ENCODE measurements at places on chromosomes 4 and X.

DNA sequence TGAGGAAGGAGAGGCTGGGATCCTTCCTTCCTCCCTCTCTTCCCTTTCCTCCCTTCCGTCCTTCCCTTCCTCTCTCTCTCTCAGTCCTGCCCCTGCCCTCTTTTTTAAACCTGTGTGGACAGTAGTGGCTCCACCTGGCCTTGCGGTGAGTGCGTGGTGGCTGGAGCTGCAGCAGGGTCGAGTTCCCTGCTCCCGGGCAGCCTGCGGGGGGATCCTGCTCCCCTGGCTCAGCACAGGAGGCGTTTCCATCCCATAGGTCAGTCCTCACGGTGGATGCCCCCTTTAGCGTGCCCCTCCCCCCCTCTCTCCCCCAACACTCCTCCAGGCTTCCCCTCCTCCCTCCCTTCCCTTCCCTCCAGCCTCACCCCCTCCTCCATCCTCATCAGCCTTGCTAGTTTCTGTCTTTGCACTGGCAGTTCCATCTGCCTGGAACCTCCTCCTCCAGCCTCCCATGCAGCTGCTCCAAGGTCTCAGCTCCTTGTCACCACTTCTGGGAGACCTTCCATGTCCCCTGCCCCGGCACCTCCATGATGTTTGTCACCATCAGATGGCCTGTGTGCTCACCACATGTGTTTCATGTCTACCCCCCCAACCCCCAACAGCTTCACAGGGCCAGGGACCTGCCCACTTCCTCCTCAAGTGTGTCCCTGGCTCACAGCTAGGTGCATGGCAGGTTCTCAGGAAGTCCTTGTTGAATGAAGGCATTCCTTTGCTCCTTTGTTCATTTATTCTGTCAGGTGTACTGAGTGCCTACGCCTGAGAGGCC lies 68.4 kb downstream of the PSAPL1 start:
- no peak for DNase-seq

DNA sequence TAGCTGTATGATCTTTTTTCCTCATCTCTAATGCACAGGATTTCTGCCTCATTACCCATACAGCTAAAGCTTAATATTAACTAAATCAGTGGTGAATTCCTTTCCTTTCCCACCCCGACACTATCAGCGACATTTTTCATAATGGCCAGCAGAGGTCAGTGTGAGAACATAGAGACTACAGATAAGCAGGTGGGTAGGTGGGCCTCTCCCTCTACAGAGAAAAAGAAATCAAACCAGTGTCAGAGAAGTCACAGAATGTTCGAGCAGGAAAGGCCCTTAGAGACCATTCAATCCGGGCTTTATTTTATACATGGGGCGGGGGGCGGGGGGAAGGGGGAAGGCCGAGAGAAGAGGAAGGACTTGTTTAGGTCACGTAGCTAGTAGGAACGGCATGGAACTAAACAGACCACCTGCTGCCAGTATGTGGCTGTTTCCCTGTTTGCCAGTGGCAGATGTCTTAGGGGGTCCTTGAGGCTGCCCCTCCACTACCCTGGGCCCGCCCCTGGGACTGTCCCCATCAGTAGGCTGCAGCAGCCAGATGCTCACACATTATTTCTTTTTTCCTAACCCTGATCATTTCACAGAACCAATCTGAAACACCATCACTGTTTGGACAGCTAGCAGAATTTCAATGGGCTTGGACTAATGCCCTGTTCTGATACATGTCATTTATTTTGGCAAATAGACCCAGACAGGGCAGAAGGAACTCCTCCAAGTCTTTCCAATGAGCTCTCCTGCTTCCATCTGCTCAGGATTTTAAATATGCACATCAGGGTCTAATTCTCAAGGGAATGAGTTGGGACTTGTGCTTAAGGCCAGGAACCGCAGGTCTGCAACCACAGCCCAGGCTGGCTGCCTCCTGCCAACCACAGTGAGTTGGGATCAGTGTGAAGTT lies 133.4 kb downstream of the ATG4A start:
- DNase-seq, result no peak

- DNase-seq, result no peak
Observed at GRCh38 chr4:99088023-99088449, 552 bp downstream of the ADH5 start.

- DNase-seq, result no peak
Observed at GRCh38 chr4:173731257-173731656, 201.2 kb upstream of the HAND2 start.

DNA sequence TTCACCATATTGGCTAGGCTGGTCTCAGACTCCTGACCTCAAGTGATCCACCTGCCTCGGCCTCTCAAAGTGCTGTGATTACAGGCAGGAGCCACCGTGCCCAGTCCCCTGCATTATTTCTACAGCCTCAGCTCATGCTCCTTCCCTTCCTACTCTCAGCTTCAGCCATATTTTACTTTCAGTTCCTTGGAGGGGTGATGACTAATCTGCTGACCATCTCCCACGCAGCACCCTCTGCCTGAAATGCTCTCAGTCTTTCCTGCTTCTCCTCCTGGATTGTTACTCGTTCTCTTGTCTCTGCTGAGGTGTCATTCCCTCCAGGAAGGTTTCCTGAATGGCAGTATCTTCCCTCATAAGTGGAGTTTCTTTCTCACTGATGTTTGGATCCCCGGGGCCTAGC lies 63.3 kb downstream of the MOSPD2 start:
- no peak for DNase-seq

GRCh38 chr4:146346276-146346675 lies 131.9 kb downstream of the REELD1 start:
- DNase-seq, result no peak

- no peak for DNase-seq
Observed at GRCh38 chrX:31921236-31921635, 849.4 kb upstream of the FTHL17 start.

DNA sequence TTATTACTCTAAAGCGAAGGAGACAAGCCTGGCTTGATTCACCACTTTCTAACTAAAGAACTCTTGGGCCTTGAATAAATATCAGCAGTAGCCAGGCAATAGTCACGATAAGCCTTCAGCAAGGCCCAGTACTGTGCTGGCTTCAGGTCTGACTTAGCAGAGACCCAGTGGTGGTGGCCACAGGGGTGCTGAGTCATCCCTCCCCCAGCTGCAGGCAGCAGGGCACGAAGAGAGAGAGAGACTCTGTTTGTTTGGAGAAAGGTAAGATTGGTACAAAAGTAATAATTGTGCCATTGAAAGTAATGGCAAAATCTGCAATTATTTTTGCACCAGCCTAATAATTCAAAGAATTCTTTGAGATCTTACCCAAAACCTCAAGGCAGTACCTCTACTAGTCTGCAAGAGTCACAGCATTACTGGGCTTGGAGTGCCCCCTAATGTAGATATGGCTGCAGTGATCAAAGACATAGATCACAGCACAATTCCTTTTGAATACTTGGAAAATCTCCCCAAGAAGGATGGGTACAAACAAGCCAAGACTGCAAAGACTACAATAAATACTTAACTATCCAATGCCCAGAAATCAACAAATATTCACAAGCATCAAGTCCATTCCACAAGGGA lies 159.5 kb upstream of the USP38 start:
- no peak for DNase-seq

DNA sequence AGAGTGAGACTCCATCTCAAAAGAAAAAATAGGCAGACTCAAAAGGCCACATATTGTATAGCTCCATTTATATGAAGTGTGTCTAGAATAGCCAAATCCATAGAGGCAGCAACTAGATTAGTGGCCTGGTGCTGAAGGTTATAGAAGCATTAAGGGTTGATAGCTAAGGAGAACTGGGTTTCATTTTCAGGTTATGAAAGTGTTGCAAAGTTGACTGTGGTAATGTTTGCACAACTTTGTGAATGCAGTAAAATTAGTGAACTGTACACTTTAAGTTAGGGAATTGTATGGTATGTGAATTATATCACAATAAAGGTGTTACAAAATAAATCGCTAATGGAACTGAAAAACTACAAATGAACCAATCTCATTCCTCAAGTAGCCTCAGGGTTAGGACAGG lies 28.3 kb downstream of the TXLNG start:
- no peak for DNase-seq

GRCh38 chr4:151239608-151240007 lies 37.4 kb upstream of the PRSS48 start:
- no peak for DNase-seq

DNA sequence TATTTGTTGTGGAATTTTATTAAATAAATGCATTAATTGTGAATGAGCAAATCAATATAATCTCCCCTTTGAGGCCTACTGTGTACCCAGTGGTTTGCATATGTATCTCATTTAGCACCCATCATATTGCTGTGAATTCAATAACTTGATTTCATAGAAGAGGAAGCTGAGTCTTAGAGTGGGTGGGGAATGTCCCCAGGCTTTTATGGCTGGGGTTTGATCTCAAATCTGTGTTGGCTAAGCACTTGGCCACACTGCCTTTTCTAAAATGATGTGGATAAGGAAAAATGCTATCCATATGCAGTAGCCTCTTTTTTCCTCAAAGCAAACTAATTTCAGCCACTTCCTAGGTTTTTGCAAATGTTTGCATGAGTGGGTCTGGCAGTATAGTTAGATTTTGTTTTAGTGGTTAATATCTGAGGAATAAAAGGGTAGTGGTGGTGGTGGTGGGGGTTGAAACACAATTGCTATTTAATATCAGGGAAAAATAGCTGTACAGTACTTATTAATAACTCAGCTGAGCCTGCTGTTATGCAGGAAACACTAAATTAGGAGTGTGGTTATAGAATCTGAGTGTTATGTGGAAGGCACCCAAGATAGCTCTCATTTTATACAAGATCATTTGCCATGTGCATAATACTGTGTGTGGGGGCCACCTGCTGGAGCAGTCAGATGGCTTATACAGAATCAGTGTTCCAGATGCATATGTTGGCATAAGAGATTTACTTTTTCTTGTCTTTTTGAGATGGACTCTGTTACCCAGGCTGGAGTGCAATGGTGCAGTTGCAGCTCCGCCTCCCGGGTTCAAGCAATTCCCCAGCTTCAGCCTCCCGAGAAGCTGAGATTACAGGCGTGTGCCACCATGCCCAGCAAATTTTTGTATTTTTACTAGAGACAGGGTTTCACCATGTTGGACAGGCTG lies 108.0 kb downstream of the TMEM131L start:
- peak; percentile 62 for DNase-seq

DNA sequence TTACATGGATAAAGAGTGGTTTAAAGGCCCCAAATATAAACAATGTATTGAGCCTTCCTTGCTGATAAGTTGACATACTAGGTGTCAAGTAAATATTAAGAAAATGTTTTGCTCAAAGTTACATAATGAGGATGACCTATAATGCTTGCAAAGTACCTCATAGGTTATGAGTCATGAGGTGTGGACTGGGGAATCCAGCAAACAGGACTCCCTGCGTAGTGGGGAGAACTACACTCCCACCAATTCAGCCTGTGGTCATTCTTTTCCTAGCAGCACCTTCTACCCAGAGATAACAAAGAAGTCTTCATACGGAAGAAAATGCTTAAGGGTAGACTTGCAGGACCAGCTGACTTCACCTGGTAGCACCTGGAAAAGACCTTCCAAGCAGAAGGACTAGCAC lies 418.9 kb upstream of the CPEB2 start:
- no peak for DNase-seq

- DNase-seq, result no peak
Observed at GRCh38 chr4:11209826-11210225, 218.9 kb downstream of the HS3ST1 start.

DNA sequence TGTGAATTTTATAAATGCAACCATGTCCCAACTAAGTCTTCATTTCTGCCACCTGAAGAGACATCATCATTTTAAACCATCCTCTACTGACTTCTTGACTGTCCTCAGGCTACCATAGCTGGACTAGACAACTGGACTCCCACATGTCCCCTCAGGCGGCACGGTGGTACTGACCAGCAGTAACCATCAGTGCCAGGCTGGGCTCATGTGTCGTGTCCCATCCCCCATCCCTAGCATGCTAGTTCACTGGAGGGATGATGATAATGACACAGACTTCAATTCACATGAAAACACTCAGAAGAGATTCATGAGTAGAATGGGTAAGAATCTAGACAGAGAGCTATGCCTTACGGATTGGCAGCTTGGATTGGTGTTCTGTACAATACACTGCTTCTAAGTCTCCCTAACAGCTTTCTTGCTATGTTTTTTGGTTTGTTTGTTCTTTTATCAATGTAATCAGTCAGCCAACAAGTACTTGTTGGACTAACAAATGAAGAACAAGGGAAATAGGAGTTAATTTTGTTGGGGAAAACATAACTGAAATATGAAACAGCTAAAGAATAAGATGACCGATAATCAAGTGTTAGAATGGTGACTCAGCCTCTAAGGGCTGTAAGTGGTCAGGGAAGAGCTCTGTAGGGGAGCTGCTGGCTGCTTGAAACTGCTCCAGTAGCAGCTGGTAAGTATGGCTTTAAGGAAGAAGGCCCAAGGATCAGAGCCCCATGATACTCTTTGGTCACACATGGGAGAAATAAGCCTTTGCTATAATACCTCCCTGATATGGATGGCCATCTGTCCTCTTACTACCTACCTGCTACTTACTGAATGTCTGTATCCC lies 10.3 kb downstream of the ZDHHC9 start:
- DNase-seq, result no peak

DNA sequence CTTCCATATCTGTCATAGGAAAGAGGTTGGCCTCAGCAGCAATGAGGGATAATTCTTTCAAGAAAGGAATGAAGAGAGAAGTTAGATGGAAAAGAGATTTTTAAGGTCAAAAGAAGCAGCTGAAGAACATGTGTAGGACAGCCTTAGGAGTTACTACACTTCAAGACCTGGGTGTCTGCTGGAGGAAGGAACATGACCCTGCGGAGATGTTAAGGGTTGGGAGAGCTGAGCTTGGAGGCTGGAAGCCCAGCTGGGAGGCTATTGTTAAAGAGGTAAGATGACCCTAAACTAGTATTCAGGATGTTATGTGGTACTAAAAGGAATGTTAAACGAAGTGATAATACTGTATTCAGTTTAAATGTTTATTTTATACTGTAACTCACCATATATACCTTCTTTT lies 15.0 kb downstream of the HADH start:
- DNase-seq, result no peak

DNA sequence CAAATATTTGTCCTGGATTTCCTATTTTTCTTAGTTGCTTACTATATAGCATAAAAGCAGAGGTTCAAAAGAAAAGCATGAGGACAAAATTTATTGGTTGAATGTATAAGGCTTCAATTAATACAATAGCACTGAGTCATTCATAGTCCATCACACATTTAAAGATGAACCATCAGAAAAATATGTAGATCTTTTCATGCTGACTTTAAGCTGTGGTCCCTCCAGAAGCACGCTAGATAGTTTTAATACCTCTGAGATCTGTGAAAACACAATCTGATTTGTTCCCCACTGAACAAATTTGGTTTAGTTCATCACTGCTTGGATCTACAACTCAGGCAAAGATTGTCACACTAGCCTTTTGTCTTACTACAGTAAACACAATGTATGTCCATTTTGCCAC lies 377.2 kb upstream of the ANXA10 start:
- DNase-seq, result no peak

DNA sequence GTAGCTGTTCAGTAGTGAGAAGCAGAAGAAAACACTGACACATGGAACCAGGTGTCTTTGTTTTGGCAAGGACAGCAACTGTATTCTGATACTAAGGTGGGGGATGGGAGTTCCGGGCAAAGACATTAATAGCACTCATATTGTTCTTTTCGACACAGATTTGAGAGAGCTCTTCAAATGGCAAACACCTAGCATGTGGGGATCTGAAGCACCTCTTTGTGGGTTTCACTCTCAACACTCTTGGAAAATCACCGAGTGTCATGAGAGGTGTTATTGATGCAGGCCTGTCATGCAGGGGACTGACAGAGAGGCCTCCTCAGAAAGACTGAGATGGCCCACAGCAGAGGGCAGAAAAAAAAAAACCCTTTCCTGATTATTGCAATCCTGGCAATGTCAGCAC lies 228.4 kb upstream of the VCX start:
- no peak for DNase-seq

All from stimulated activated CD4-positive, alpha-beta T cell treated with anti-CD3 and anti-CD28 coated beads, Interleukin-2, amount 100 ng/mL, for 24 hours (primary cell).